Activated T-helper 1 cell treated with anti-CD3 and anti-CD28 coated beads, Interleukin-2, amount 50 U/mL, for 16 hours (primary cell): ENCODE measurements at places on chromosomes 4 and X.

GRCh38 chr4:51894059-51894645 is 51.2 kb downstream of the DCUN1D4 start:
- no peak for DNase-seq

GRCh38 chr4:13306356-13306755 is 177.8 kb downstream of the RAB28 start:
- no peak for DNase-seq

GRCh38 chr4:56288663-56289062 is 98.6 kb downstream of the AASDH start:
- no peak for DNase-seq

- no peak for DNase-seq
These were observed 34.7 kb downstream of the ARSF start for GRCh38 chrX:3075959-3076358.

DNA sequence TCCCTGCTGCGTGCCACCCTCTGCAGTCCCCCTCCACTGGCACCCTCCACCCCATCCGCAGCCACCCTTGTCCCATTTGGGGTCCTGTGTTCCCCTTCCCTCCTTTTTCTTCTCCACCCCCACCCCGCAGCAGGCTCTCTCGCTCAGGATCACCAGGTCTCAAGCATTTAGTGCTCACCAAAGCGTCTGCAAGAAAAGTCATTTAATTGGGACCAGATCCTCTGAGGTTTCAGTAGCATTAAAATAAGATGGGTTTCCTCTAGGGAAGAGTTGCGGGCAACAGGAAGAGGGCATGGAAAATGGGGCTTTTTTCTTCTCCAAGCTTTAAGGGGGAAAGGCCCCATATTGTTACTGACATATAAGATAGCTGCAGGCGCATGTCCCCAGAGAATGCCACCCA is 4.9 kb upstream of the HAUS7 start:
- no peak for DNase-seq

DNA sequence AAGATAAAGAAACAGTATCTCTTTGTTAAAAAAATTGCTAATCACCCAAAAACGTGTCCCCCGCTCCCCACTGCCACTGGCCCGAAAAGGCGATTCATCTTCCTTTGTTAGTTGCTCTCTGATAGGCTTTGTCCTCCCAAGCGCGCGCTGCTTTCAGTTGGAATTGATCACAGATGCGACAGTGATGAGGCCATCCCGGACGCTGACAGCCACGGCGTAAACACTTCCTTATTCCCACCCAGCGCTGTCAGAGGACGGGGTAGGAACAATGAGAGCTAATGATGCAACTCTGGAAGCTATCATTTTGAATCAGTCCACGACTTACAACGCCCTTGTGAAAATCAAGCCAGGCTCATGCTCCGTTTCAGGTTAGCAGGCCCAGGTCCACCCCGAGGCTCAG is 21.4 kb downstream of the SOD3 start:
- no peak for DNase-seq

DNA sequence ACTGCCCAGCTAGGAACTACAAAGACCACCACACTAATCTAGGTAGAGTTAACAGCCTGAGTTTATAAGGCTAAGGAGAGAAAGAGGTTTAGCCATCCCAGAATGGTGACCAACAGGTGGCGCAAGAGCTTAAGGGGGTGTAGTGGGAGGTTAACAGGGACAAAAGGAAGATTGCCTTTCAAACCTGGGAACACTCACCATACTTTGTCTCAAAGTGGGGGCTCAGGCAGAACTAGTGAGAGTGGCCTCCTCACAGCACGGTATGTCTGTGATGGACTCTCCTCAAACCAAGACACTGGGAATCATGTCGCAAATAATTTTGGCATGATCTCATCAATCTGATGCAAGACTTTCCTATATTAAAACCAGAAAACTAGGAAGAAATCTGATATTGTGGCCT is 23.4 kb downstream of the CCNI start:
- DNase-seq: peak; percentile 22

DNA sequence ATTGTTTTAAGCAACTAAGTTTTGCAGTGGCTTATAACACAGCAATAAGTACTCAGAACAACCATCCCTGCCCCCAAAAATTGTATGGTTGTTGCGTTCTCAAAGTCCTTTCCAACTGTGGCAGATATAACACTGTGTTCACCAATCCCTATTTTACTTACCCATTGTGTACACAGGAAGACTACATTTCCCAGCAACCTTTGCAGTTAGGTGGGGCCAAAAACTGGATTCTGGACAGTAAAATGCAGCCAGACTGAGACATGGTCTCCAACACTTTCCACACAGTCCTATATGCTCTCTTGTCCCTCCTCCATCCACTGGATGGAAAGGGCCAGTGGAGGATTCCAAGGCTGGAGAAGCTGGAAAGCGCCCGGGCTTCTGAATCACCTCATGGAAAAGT is 523.6 kb downstream of the BCOR start:
- no peak for DNase-seq

DNA sequence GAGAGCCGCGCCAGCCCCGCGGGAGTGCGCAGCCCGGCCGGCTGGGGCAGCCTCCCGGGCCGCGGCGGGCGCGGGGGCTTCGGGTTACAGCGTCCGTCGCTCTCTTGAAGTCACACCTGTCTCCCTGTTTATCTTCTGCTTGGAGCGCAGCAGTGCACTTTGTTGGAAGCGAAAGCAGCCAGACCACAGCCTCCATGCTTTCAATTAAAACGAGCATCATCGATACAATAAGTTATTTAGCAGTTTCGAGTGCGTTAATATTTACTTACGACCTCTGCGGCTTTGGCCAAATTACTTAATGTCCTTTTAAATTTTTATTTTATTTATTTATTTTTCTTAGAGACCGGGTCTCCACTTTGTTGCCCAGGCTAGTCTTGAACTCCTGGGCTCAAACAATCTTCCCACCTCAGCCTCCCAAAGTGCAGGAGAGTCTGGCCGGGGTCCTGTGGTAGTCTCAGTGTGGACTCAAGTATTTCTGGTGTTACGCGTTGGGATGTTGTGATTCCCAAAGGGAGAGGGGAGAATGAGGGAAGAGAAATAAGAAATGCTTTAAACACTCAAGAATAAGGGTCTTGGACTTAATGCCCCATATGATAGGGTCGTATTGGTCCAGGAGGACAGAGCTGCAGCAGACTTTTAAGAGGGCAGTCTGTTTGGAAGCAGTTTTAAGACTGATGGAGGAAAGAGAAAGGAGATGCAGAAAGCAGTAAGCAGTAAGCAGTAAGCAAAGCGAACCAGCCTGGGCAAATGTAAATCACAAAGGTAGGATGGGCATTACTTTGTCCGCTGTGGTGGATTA is 504 bp upstream of the PDLIM3 start:
- no peak for DNase-seq

GRCh38 chr4:69896530-69897116 is 34.2 kb upstream of the CSN1S1 start:
- DNase-seq: no peak

DNA sequence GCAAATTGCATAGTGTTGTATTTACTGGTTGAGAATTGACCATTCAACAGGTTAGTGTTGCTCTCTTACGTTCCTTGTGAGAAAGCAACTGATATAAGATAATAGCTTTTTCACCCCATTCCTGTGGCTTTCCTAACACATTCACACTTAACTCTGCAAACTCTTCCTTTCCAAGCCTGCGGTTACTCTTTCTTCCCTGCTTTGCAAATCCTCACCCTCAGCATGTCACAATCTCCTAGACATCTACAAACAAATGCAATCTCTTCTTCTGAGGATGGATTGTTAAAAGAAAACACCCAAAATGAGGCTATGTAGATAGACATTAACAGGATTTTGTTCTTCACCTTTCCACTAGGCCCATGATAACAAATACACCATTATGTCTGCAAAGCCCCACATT is 771.7 kb upstream of the PCDH7 start:
- no peak for DNase-seq

- DNase-seq: no peak
These were observed 346.4 kb downstream of the ZNF674 start for GRCh38 chrX:46198858-46199257.

DNA sequence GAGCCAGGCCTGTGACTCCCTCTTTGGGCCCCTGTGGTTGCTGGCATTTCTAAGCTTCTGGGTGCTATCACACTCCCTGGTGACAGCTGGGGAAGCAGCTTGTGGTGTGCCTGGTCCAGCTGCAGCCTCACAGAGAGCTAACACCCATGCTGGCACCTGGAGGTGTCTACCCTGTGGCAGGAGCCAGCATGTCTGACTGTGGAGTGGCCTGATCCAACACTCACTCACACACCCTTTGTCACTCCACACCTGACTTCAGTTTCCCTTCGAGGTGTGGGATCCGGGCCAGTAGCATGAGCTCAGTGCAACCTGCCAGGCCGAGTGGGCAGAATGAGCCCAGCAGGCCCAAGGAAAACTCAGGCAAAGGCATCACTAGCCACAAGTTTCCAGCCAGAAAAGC is 67.5 kb downstream of the TECRL start:
- DNase-seq: no peak

DNA sequence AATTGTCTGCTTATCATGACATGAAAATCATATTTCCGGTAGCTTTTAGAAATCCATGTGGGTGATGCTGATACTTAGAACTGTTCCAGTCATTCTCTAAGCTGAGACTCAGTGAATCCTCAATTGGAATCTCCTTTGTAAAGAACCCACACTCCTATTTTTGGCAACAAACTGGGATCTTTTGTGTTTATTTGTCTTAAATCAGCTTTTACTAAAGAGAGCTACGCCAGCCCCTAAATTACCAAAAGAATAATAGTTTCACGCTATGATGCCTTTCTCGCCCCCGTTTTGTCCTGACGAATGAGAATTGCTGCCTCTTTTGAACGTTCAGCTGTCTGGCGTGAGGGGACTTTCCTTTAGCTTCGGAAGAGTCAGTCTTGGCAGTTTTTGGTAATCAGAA is 195.9 kb downstream of the SHOX start:
- no peak for DNase-seq

GRCh38 chr4:73730867-73731266 is 9.5 kb upstream of the CXCL8 start:
- no peak for DNase-seq

DNA sequence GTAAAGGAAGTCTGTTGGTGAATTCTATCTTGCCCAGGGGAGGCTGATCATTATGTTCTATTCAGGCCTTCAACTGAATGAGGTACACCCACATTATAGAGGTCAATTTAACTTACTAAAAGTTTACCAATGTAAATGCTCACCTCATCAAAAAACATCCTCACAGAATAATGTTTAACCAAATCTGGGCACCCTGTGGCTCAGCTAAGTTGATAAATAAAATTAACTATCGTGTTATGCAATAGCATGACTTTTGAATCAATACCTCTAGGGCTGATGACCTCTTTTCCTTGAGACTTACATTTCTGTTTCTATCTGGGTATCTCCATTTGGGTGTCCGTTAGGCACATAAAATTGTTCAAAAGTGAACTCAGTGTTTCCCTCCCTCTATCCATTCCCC is 203.1 kb downstream of the TEX13C start:
- no peak for DNase-seq

DNA sequence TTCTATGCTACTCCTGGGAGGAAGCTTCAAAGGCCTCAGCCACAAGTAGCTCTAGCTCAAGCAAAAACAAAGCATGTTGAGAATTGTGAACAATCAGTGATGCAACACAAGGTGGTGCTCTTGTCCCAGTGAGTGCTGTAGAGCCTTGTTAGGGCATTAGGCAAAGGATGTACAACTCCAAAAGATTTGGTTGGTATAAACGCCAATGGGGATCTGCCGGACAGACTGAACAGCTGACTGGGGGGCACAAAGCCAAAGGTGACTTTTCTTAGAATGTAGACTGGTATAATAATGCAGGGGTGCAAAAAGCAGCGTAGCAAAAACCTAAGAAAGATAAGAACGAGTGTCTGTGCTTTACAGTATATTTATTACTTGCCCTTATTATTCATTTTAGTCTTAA is 62.6 kb upstream of the ALB start:
- no peak for DNase-seq

DNA sequence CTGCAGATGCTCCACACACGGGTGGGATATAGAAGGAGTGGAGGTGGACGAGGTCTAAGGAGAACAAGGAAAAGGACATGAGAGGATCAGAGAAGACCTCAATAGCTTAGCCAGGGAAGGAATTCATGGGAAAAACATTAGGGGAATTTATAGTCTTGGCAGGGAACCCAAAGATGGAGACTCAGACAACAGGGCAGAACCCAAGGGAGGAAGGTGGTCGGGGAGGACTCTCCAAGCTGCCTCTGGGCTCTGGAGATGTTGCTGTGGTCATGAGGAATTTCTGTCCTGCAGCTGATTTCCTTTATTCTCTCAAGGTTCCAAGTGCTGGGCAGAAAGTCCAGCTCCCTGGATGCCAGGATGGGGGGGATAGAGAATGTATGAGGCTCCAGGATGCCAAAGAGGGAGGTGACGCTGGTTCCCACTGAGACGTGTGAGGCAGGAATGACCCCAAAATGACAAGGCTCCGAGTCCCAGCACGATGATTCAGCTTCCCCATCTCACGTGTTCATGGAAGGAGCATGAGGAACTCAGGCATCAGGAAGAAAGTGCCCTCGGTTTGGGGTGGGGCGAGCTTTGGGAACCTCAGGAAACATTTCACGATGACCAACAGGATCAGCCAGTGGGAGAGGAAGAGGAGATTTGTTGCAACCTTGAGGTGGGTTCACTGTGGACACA is 57.0 kb upstream of the PPP2R3B start:
- DNase-seq: no peak

DNA sequence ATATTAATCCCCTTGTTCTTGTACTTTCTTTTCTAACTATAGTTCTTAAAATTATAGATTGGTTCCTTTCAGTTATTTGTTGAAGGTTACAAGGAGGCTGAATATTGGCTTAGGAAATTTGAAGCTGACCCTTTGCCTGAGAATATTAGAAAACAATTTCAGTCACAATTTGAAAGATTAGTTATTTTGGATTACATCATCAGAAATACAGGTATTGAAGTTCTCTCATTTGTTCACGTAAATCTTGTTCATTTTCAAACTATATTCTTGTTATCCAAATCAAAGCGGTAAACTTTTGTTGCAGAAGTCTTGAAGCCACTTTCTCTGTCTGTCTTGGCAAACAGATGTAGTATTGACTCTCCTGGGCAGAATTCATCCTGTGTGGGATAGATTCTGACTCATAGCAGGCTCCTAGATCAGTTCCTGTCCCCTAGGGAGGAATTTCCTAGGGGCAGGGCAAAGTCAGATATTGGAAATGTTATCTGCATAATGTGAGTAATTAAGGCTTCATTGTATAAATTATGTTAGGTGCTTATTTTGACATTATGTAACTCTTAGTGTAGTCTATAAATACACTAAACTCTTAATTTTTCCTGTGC is 25.2 kb downstream of the PI4K2B start:
- DNase-seq: no peak

GRCh38 chr4:151169900-151170299 is 70.5 kb downstream of the RPS3A start:
- DNase-seq: no peak

DNA sequence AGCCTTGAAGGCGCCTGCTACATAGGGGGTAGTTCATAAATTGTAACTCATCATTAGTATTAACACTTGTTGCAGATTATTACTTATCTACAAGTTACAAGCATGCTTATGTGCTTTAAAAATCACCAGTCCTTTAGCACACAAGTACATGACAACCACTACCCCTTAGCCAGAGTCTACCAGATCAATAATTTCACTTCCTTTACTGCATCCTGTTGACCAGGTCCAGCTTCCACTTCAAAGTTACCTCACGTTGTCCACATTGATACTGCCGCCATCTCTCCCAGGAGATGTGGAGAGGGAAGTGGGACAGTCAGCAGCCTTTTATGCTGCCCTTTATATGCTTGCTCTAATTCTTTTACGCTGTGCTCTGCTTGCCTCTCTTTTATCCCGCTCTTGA is 231.3 kb upstream of the CXXC4 start:
- no peak for DNase-seq

GRCh38 chr4:174553828-174554227 is 31.5 kb upstream of the HPGD start:
- no peak for DNase-seq
